ENCODE measurements at places on chromosomes 16 and 17.

- no peak for DNase-seq
Observed at GRCh38 chr17:48623583-48623982, 2.6 kb downstream of the HOXB9 start.

DNA sequence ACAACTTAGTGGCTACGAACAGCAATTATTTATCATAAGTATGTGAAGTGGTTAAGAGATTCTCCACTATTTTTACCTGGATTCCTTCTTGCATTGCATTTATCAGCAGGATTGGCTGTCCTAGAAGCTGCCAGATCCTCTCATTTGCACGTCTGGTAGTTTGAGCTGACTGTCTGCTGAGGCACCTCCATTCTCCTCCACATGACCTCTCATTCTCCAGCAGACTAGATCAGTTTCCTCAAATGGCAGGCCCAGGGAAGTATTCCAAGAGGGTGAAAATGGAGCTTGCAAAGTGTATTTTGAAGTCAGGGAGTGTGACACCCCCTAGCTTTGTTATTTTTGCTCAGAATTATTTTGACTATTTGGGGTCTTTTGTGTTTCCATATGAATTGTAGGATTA lies 870.1 kb downstream of the CDH11 start:
- DNase-seq = no peak

DNA sequence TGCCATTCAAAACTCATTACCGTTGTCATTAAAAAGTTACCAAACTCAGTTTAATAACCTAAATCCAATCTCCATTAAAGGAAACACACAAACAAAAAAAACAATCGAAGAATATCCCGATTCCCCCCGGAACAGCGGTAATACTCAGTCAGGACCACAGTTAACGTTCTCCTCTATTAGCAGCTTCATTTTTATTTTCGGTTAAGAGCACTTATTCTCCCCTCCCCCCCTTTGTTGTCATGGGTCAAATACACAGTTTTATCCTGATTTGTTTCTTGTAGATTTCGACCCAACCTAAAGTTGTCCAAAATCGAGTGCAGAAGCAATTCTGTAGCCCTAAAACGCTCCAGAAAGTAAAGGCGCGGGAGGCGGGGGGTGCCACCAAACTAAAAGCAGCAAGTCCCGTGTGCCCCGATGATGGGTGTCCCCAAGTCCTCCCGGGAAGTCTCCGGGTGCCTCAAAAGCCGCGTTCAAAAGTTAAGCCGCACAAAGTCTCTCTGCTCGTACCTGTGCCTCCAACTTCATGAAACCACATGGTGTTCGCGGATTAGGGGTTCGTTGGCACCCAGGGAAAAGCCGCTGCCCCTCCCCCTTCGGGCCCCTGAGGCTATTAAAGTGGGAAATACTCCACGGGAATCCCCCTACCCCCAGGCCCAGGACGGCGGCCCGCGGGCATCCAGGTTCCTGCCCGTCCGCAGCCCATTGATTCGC lies 996 bp downstream of the SUMO2 start:
- no peak for DNase-seq

- DNase-seq = no peak
Observed at GRCh38 chr16:30533748-30534367, 800 bp downstream of the ZNF747 start.

- no peak for DNase-seq
Observed at GRCh38 chr16:57956270-57956808, 14.6 kb downstream of the CNGB1 start.

- no peak for DNase-seq
Observed at GRCh38 chr16:25750488-25751216, 58.9 kb downstream of the HS3ST4 start.

DNA sequence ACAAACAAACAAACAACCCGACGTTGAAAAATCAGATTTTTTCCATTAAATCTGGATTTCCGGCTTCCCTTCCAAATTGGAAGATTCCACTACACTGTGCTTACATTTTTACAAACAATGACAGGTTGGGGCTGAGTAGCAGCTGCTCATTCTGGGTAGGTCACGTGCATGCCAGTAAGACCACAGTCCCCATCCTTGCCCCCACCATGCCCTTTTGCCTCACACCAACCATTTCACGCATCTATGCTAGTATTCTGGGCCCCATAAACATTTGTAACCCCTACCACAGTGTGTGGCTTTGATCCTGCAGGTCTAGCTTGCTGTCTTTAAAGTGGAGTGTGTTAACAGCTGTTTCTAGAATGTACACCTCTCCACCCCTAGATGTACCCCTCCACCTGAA lies 366.1 kb downstream of the XYLT1 start:
- no peak for DNase-seq

- no peak for DNase-seq
Observed at GRCh38 chr17:14959106-14959648, 305.9 kb downstream of the PMP22 start.

- DNase-seq = peak; percentile 65
Observed at GRCh38 chr17:39605492-39606433, 2.0 kb downstream of the NEUROD2 start.

DNA sequence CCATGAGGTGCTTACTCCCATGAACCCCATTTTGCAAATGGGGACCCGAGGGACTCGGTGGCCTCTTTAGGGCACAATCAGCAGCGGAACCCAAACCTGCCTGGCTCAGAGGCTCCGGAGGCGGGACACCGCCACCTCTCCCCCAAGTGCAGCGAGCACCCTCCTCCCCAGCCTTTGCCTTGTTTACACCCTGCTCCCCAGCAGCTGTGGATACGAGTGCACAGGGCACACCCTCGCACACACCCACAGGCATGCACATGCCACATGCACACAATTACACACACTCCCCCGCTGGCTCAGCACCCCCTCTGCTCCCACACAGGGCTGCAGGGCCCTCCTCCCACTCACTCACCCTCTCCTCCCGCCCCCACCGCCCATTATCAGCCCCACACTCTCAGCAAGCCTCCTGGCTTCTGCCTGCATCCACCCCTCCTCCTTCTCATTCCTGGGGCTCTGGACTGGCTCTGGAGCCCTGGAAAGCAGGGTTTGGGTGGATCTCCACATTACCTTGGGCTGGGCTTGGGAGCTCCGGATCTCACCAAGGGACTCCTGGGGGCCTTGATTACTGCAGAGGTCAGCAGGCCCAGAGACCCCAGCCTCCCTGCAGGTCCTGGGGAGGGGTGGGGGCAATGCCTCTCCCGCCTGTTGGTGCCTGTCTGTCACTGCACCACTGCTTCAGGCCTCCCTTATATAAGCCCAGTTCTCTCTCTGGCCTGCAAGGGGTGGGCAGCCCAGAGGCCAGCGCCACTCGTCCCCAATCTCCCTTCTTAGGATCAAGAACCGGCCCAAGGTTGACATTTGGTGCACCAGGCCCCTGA lies 6.4 kb downstream of the PDK2 start:
- DNase-seq = peak; percentile 62

All from Right ventricle myocardium inferior (tissue), 1 donor.